Left hindlimb (tissue), 1 donor: ENCODE measurements at places on chromosomes 3 and 15.

- no peak for DNase-seq
Measured at GRCh38 chr3:48440590-48440958, 517 bp downstream of the TMA7 start.

DNA sequence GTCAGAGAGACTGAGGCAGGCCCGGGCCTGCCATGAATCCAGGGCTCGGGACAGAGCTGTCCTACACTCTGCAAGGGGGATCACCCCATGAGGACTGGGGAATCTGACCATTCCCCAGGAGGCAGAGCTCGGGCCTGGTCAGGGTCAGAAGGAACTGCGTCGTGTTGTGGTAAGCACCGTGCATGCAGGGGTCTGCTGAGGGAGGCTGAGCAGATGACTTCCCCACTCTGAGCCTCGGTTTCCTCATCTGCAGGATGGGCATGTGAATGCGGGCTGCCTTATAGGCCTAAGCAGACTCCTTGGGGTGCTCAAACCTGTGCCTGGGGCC lies 61.6 kb upstream of the IQSEC1 start:
- no peak for DNase-seq

GRCh38 chr15:69456208-69457166 lies 3.9 kb downstream of the RPLP1 start:
- no peak for DNase-seq

DNA sequence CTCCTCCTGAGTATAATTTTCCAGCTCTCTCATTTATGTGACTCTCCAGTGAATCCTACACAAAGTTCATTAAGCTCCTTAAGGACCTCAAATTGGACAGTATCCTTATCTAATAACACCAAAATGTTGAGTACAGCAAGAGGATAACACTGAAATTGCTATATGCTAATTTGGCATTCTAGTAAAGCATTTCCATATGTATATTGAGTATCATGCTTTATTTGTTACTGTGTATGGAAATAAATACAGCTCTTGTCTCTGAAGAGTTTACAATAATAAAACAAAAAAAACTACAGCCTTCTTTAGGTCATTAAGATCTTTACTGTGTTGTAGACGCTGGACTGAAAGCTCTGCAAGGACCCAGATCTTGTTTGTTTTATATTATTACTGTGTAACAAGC lies 1341.3 kb downstream of the ROBO1 start:
- DNase-seq: no peak

GRCh38 chr3:28241221-28242160 lies at the start of gene CMC1:
Gene CMC1, plus strand, starts transcription at chr3:28241619. Its CDS starts 175 bp downstream, at chr3:28241794.
- DNase-seq: peak; percentile 98

DNA sequence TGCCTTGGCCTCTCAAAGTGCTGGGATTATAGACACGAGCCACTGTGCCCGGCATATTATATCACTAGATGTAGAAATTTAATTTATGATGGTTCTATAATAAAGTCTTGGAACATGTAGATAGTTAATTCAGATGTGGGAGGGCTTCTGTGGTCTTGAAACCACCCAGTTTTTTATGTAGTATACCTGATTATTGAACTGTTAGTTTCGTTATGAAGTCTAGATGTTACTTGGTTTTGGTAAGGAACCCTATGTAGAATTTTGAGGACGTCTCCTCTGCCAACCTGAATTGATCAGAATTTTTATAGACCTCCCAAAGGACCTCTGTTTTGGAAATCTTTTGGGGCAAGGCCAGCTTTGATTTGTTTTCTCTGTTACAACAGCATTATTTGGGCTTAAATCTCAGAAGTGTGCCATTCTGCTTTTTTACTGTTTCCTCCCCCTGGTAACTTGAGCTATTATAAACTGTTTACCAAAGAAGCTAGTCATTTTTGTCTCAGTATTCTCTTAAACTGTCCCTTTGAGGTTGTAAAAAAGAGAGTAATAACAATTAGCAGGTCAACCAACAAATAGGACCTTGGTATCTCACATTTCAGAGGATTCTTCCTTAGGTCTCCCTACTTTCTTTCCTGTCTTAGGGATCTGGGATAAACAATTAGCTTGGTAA lies 20.8 kb downstream of the AKAP13 start:
- no peak for DNase-seq

DNA sequence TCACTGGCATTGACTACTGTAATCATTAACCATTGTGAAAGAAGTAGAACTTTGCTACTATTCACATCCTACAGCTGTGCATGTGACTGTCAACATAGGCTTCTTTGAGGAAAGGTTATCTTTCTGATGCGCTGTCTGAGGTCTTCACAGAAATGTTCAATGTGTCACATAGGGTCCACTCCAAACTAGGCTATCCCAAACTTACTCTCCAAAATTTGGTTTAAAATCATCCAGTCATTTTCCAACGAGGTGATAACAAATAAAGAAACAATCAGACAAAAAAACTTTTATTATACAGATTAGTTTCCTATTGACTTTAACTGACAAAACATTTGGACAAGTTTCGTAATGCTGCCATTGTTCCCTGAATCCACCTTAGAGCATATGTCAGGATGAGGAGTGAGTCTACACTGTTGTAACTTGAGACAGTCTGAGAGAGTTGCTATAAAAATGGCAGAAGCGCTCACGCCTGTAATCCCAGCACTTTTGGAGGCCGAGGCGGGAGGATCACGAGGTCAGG lies 511.6 kb downstream of the PLOD2 start:
- no peak for DNase-seq

DNA sequence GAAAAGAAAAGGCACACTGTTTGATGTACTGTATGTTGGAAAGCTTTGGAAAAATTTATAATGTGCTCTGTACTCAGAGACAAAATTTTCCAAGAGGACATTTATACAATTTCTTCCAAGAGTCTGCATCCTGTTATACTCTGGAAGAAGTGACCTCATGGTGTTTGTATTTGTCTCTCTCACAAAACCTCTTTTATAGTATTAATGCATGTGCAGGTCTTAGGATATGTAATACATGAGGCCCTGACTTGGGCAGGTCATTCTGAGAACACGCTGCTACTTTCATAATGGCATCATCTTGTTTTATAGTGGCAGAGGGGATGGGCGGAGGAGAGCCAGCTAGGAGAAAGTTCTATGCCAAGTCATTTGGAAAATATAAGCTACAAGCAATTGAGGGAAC lies 72.0 kb upstream of the P3H2 start:
- peak; percentile 36 for DNase-seq
